ENCODE measurements at places on chromosomes 7 and 10.

DNA sequence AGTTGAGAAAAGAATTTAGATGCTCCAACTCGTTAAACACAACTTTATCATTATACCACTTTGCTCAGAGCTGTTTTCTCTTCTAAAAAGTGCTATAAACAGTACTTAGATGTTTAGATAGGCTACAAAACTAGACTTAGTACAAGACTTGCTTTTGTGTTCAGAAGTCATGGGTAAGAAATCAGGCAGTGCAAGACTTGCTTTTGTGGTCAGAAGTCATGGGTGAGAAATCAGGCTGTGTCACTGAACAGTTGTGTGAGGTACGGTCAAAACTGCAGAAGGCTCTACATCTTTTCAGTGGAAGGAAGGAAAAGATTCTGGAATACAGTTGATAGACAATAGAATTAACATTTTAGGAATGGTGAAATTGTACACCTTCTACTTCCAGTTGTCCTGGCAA is 239.7 kb downstream of the DNAJB9 start:
- no peak for DNase-seq

DNA sequence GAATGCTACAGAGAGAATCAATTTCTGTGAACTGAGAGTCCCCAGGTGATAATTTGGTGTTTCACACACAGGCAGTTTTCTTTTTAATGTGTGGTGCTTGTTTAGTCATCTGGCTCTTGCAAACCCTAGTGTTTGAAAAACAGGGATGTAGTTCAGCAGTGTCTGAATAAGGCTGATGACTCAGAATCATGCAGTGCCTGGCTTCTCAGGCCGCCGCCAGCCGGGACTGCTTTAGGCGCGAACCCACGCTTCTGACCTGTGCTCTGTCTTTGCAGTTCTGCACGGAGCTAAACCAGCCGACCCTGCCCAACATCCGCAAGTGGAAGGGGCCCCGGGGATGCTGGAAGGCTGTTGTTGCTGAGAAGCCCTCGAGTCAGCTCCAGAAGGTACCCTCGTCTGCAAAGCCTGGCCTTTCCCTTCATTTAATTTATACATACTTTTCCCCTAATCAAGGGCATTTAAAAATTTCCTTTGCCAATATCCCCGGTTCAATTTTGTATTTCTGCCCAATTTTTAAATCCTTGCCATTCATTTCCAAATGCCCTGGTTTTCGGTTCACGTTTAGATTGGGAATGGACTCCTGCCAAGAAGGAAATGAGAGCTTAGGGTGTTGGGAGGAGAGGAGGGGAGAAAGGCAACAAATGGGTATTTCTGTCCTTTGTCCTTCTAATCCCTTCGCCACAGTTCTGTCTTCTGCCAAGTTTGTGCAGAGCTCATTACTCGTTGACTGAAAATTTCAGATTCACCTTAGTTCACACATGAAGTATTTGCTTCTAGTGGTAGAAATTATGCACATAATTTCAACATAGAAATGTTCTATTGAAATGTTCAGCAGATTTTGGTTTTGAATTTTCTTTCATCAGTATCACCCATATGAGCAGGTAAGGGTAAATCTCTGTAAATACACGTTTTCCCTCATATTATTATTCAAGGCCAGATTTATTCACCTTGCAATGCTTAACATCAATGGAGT is 108.5 kb upstream of the ANLN start:
- DNase-seq, result no peak

DNA sequence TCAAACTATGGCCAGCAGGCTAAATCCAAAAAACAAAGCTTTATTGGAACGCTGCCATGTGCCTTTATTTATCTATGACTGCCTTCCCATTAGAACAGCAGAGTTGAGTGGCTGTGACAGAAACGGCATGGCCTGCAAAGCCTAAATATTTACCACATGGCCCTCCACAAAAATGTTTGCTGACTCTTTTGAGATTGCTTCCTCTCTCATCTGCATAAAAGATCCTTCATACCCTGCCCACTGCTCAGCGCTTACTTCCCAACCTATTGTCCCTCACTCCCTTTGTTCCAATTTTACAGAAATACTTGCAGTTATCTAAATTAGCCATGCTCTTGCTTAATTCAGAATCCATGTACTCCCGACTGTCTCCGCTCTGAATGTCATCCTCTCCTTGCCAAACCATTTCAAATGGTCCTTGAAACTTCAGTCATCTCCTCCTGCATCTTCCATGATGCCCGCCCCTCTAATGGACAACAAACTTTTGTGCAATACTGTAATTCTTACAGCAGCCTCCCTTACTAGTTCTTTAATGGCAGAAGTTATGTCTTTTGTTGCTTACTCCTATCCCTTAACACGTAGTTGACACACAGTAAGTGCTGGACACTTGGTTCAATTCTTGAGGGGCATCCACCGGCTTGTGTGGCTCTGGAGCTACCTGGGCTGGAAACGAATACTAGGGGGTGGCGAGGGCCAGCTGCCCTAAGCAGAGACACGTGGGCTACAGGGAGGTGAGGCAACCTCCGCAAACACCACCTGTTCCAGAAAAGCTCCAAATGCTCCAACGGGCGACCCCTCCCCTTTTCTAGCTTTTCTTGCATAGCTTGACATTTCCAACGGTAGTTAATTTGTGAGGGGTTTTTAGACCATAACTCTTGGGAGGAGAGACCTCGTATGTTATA is 832 bp downstream of the XRCC2 start:
- DNase-seq, result no peak

DNA sequence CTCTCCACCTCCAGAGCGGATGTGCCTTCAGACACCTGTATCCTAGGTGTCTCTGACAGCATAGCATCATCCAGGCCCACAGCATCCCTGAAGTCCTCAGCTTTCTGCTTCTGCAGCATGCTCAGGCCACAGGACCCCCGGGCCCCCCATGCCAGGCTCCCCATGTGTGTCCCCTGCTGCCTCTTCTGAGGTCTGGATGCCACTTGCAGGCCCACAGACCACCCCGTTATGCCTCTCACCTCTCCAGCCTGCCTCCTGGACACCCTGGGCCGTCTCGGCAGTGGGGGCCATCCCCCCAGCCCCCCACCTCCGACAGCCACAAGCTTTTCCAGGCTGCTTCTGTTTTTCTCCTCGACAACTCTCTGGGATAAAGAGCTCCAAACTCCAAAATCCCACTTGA is 84.4 kb downstream of the WNT2 start:
- no peak for DNase-seq

DNA sequence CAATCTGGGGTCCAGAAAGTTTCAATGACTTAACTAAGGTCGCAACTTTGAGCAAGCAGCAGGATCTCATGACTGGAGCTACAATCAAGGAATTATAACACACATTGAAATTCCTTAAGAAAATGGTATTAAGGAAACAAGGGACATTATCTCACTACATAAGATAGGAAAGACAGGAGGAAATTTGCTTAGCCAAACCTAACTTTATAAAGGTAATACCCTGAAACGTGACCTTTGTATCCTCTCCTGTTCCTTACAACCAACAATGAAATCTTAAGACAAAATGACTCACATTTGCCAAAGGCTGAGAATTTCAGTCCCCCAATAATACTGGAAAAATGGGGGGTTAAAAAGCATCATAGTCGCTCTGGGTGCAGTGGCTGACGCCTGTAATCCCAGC is 218.9 kb upstream of the LYZL1 start:
- no peak for DNase-seq

- no peak for DNase-seq
These were observed 108.8 kb upstream of the FEZF1 start for GRCh38 chr7:122413339-122413738.

DNA sequence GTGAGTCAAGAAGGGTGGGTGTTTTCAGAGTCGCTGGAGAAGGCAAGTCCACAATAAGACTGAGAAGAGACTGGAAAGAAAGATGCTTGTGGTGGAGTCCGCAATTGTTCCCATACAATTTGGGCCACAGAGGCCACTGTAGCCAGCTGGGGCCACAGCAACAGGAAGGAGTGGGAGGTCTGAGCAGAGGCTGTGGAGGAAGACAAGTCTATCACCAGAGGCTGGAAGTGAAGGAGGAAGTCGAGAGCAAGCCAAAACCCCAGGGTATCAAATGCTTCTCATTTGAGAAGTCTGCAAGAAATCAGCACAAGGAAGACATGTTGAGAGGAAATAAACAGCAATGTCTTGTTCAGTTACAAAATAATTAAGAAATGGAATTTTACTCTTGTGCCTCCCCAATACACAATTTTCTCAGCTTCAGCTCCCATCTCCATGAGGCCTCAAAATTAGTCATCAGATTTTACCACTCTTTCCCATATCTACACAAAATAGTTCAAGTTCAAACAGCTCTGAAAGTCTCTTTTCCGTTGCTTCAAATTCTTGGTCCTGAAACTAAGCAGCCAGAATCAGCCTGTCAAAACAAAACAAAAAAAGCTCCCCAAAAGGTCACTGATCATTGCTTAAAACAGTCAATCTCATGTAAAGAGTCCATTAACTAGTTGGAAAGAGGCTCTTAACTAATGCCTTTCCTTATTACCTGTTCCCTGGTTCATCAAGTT is 31.6 kb downstream of the SLC16A12 start:
- no peak for DNase-seq

GRCh38 chr10:79552143-79552542 is 8.1 kb downstream of the SFTPA2 start:
- no peak for DNase-seq

DNA sequence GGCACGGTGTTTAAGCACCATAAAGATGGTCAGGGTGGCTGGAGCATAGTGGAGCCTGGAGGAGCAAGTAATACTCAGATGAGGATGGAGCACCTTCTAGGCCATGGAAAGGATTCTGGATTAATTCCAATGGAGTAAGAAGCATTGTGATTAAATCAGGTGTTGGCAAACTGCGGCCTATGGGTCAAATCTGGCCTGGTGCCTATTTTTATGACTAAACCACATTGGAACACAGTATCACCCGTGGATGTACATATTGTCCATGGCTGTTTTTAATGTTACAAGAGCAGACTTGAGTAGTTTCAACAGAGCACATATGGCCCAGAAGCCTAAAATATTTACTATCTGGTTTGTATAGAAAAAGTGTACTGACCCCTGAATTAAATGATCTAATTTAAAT is 49.9 kb upstream of the TMEM248 start:
- no peak for DNase-seq

DNA sequence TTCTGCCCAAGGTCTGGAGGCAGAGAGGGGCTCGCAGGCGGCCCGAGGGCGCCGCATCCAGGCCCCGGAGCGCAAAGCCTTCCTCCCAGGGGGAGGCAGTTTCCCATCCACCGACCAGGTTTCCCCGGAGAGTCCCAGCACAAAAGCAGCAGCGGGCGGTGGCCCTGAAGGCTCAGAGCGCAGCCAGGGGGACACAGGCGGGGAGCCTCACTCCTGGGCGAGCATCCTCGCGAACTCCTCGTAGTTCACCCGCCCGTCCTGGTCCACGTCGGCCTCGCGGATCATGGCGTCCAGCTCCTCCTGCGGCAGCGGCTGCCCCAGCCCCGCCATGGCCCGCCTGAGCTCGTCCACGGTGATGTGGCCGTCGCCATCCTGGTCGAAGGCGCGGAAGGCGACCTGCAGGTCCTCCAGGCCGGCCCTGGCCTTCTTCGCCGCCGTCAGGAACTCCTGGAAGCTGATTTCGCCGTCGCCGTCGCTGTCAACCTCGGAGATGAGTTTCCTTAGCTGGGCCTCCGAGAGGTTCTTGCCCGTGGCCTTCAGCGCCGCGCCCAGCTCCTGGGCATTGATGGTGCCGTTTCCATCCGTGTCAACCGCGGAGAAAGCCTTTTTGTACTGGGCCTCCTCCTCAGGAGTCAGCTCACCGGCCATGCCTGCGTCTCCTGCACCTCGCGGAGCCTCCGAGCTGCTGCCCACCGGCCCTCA is 428 bp downstream of the CALML5 start:
- DNase-seq, result no peak

GRCh38 chr10:83469728-83470331 is 669.5 kb upstream of the GHITM start:
- DNase-seq, result no peak

DNA sequence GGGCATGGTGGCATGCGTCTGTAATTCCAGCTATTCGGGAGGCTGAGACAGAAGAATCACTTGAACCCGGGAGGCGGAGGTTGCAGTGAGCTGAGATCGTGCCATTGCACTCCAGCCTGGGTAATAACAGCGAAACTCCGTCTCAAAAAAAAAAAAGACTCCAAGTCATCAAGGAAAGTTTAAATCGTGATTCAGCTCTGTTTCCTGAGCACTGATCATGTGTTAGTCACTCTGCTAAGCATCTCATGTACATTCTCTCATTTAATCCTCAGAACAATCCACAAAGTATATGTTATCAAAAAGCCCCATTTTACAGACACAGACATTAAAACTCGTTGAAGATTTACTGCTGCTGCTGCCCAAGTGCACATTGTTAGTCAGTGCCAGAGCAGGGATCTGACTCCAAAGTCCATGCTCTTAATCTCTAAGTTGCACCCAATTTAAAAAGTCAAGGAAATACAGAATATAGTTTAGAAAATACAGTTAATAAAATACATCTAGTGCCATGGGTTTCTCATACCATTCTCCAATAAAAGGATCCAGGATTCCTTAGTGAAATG is 6.2 kb downstream of the PIK3AP1 start:
- DNase-seq, result no peak

DNA sequence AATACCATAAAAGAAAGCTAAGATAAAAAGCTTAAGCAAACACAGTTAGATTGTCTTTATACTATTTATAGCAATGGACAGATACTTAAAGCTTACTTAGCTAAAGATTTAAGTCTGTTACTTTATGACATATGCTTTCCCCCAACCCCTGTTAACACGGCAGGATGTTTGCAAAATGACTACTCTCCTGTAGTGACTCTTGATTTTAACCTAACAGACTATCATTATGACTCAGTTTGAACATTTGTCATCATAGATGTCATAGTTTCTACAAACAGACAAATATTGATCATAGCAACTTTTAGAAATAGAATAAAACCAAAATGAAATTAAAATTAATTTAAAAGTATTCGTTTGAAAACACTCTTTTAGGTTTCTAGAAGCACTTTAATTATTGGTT is 7.8 kb upstream of the COMMD3 start:
- DNase-seq, result peak; percentile 54

- DNase-seq, result no peak
These were observed 7.4 kb upstream of the MICALL2 start for GRCh38 chr7:1466524-1467271.

DNA sequence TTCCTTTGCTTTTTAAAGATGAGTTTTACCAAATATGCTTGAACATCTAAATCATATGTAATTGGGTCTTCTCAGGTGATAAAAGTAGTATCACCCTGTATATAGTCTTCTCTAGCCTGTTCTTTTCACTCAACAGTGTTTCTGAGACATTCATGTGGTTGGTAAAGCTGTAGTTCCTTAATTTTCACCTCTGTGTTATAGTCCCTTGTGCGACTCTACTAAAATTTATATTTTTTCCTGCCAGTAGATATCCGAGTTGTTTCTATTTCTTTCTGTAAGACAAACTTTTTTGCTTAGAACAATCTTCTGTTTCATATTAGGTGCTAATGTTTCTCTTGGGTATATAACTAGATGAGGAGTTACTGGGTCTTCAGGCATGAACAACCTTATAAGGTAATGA is 35.6 kb downstream of the SYPL1 start:
- no peak for DNase-seq

- DNase-seq, result no peak
These were observed 156.3 kb downstream of the DIP2C start for GRCh38 chr10:533186-533585.

GRCh38 chr7:133478591-133479135 is 225.8 kb downstream of the EXOC4 start:
- DNase-seq, result no peak

GRCh38 chr7:40644454-40645188 is 509.8 kb downstream of the SUGCT start:
- DNase-seq, result no peak
